ENCODE measurements at places on chromosomes 1 and 21.

DNA sequence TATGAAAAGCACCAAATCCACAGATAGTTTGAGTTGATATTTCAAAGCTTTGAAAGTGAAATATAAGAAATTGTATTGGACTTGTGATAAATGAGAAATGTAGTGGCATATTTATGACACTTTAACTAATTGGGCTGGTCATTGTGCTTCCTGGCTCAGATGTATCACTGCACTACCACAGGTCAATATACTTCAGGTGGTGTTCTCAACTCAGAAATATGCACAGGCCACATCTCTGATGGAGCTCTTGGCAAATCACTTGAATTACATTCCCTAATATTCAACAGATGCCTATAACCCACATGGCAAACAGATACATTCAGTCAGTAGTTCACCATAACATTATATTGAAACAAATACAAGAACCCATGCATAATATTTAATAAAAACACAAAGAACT is 209.6 kb downstream of the LYPLAL1 start:
- DNase-seq, result no peak

DNA sequence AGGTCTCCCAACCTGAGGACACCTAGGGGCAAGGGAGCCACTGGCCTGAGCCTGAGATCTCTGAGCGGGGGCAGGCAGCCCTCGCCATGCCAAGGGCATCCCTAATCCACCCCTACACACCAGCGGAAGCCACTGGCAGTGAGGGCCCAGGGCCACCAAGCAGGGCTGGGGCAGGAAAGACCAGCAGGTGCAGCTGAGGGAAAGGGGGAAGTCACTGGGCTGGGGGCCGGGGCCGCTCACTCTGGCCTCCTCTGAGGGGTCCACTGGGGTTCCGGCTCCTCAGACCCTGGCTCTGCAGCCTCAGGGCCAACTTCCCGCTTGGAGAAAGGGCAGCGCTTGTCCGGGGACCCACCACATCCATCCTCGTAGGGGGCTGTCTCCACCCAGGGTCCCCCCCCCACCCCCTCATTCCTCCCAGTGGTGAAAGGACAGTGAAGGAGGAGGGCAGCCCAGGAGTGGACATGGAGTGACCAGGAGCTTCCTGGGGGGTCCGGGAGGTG is 42.5 kb upstream of the ACTRT2 start:
- DNase-seq, result no peak

DNA sequence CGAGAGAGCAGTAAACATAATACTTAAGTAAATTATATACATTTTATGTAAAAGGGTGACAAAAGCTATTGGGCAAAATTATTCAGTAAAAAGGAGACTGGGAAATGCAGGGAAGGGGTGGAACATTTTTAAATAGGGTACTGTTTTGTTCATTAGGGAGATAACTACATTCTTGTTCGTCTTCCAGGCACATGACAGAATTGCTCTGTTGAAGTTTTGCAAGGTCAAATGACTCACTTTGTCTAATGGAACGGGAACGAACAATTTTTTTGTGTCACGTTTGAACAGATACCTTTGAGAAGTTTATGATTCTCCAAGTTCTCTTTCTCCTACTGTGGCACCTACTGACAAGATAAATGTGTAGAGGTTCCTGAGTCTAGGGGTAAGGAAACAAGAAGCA is 382.3 kb upstream of the ZRANB2 start:
- no peak for DNase-seq

DNA sequence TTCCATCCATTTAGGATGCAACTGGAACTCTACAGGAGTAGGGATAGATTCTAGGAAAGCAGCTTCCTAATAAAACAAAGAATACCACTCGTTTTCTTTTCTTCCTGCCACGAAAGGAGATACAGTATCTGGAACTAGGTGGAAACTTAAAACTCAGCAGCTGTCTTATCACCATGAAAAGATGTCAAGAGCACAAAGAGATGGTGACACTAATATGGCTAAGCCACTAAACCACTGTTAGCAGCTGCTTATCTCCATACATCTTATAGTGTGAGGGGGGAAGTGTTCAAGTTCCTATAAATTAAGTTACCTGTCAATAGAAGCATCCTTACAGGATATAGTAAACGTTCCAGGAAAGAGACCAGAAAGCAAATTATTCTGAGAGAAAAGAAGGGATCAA is 162.5 kb downstream of the TYW3 start:
- DNase-seq, result no peak

DNA sequence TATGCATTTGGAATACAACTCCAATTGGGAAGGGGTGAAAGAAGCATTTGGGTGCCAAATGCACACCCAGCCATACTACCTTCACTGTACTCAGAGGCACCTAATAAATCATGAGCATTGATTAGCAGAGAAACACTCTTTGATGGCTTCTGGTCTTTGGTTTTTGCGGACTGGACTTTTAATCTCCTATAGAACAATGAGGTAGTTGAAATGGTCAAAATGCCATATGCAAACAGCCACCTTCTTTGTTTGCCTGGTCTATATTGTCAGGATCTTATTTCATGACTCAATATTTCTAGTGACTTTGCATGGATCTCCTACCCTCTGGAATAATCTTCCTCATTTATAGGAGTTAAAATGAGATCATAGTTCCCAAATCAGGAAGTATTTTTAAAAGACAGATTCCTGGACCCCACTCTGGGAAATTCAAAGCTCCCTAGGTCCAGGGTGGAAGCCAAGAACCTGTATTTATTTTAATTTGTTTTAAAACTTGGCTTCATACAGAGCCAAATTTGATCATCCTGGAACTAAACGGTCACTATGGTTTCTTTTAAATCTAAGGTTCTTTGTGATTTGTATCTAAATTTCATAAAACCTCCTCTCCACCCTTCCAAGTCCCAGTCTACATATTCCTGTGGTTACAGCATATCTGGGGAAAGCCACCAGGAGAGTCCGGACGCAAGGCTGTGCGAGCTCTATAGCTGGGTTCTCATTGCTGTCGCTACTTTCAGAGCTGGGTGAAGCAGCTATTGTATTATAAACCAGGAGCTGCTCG is 8.7 kb downstream of the FAM3B start:
- DNase-seq, result no peak

DNA sequence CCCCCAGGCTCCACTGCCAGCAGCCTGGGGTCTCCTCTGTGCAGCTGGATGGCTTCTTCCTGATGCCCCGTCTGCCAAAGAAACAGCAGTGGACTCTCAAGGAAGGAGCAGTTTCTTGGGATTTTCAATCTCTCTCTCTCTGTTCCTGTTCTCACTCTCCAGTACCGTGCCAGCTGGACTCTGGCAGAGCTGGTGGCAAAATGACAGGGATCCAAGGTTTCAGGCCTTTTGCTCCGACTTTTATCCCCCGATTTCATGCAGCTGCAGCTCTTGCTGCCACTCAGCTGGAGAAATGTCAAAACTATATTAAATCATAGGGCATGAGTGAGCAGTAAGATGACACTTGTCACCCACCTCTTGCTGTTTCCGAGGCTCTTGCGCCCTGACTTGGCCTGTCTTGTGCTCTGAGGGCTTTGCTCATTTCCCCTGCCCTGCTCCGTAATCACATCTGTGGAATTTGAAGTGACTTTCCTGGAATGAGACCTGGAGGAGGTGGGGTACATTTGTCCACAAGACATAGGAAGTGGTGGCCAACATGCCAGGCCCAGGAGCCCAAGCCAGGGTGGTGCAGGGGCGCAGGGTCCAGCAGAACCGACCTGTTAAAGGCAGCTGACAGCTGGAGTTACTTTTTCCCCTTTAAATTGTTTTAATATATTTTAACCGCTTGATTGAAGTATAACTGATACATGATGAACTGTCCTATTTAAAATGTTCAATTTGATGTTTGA is 576.2 kb downstream of the PTPRU start:
- DNase-seq, result no peak

DNA sequence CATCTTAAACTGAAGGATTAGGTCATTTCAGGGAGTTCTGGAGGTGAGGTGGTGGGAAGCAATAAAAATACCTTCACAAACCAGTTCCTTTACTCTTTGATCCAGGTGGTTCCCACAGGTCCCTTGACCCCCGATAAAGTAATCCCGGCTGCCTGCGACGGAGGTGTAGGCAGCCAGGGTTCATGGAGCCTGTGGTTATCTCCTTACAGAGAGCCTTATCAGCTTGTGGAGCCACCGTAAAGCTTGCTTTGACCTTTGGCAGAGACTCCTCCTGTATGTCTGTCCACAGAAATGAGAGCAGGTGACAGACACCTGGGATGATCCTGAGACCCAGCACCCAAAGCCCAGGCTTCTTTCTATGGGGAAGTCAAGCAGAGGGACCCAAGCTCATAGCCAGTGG is 243.4 kb downstream of the KIF26B start:
- no peak for DNase-seq

GRCh38 chr21:35510957-35511695 is 462.0 kb upstream of the RUNX1 start:
- no peak for DNase-seq

DNA sequence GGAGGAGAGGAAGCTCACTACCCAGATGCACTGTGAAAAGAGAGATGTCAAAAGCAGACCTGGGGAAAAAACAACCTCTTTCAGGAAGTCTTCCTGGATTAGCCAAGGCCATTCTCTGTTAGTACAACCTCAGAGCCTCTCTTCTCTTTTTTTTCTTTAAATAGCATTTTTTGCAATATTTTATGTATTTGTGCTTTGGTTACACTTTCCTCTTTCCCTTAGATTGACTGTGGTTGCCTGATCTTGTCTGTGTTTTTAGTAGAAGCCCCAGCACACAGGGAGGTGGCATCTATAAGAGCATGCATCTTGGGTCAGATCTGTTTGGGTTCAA is 18.8 kb downstream of the SLC26A9 start:
- DNase-seq, result no peak

GRCh38 chr21:22575165-22575584 is 1577.0 kb downstream of the NCAM2 start:
- no peak for DNase-seq

- DNase-seq, result no peak
Observed at GRCh38 chr1:214492401-214493075, 58.9 kb downstream of the PTPN14 start.

- no peak for DNase-seq
Observed at GRCh38 chr1:117501281-117501680, 104.6 kb upstream of the TENT5C start.

GRCh38 chr1:208778417-208778816 is 534.2 kb upstream of the PLXNA2 start:
- no peak for DNase-seq

- DNase-seq, result no peak
Observed at GRCh38 chr1:934991-935750, 11.4 kb downstream of the SAMD11 start.

DNA sequence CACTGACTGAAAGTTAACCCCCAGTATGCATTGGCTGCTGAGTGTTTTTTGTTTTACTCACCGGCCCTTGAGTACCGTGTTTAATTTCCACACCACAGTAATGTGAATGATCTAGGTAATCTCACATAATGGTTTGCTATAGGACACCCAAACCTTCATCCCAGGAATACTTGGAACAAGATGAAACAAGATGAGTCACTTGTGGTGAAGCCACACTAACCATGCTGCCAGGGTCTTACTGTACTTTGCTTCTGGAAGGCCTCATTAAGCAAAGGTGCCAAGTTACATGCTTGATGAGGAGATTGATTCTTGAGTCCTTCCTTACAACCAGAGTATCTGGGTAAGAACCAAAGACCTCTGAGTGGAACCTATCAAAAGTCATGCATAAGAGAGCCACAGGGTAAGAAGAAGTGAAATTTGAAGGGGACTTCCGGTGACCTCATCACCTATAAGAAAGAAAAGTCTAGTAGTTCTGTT is 163.3 kb downstream of the NRIP1 start:
- no peak for DNase-seq

- DNase-seq, result no peak
Observed at GRCh38 chr1:184911103-184911745, 63.1 kb downstream of the NIBAN1 start.

GRCh38 chr1:203180611-203181330 is 5.1 kb upstream of the MYBPH start:
- no peak for DNase-seq

DNA sequence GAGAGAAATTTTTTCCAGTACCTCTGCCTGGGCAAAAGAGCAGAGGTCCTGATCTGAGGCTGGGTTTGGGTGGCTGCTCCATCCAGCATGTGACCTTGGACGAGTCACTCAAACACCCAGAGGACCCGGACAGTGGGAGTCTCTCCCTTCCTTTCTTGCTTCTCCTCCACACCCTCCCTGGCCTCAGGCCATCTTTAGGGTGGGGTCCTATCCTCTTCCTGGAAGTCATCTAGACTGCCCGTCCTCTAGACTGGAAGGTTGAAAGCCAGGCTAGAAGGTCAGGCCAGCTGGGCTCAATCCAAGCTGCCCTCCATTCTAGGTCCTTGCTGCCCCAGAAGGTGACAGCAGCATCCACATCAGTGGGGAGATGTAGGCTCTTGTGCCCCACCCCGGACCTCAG is 599.5 kb downstream of the MATN1 start:
- no peak for DNase-seq

DNA sequence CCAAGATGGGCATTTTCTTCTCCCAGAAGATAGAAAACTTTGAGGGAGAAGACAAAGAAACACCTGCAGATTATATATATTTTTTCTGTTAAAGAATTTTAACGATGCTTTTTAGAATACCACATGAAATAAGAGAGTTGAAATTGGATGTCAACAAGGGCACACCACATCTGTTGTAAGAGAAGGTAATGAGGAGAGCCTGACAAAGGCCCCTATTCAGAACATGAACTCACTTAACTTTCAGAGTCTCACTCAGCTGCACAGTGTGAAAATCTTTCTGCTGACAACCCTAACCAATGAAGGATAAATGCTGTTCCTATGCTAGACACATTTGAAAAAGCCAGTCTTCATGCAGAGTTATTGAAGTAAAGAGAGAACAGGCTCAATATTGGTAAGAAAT is 7.3 kb downstream of the KRTAP22-2 start:
- DNase-seq, result no peak

GRCh38 chr1:46689897-46690296 is 18.2 kb downstream of the TEX38 start:
- no peak for DNase-seq

GRCh38 chr1:58896246-58897183 is 112.7 kb upstream of the JUN start:
- DNase-seq, result no peak

DNA sequence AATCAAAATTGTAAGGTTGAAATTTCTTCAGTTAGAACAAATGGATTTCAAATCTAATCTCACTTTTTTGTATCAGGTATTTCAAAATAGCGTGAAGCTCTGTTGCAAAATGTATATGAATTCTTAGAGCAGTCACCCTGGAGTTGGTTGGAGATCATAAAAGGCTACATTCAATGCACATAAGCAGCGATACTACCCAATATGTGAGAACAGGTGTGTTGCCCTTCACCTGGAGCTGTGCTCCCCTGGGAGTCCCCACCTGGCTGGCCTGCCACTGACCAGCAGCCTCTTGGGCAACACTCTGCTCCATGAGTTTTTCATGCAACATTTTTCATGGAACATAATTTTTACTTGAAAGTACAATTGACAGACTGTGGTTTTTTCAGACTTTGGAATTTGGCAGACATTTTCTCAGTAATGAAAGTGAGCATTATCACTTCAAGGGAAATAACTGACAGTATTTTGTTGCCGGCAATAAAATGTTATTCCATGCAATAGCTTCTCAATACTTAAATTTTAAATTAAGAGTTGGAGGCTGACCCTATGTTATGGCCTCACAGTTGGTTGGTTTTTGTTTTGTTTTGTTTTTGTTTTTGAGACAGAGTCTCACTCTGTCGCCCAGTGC is 95.1 kb downstream of the ST3GAL3 start:
- no peak for DNase-seq

- DNase-seq, result peak; percentile 3
Observed at GRCh38 chr1:17274186-17275170, 25.6 kb downstream of the PADI3 start.
